Activated CD4-positive, alpha-beta memory T cell treated with anti-CD3 and anti-CD28 coated beads, Interleukin-2, amount 10 ng/mL, durations not matched to agents 7 days and 5 days (primary cell): ENCODE measurements at places on chromosomes 1 and 21. TPM values are rescaled to one million over a fixed set of nuclear protein-coding genes. Genes with fewer than 3 reads are reported as not detected.
A peak's percentile ranks its signal among the peaks of the same experiment; 100 is the strongest.

DNA sequence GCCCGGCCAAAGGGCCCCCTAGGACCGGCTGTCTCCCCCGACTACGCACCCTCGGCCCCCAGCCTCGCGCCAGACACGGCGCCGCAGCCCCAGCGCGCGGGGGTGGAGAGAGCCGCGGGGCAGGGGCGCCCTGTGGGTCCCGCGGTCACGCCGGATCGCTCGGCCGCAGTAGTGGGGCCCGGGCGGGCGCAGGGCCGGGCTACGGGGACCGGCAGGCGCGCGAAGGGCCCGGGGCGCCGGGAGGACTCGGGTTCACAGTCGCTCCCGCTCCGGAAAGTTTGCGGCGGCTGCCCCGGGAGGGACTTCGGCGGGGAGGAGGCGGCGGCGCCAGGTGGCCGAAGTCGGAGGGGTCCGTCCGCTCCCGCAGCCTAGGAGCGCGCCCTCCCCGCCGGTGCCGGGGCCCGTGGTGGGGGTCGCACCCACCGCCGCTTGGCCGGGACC, 7.1 kb upstream of the ZNF669 start:
- no peak for DNase-seq

- DNase-seq = peak; percentile 70
Measured at GRCh38 chr1:151251656-151252470, 2.7 kb upstream of the PSMD4 start.

GRCh38 chr1:17865912-17866739, 111.0 kb downstream of the ACTL8 start:
- no peak for DNase-seq

DNA sequence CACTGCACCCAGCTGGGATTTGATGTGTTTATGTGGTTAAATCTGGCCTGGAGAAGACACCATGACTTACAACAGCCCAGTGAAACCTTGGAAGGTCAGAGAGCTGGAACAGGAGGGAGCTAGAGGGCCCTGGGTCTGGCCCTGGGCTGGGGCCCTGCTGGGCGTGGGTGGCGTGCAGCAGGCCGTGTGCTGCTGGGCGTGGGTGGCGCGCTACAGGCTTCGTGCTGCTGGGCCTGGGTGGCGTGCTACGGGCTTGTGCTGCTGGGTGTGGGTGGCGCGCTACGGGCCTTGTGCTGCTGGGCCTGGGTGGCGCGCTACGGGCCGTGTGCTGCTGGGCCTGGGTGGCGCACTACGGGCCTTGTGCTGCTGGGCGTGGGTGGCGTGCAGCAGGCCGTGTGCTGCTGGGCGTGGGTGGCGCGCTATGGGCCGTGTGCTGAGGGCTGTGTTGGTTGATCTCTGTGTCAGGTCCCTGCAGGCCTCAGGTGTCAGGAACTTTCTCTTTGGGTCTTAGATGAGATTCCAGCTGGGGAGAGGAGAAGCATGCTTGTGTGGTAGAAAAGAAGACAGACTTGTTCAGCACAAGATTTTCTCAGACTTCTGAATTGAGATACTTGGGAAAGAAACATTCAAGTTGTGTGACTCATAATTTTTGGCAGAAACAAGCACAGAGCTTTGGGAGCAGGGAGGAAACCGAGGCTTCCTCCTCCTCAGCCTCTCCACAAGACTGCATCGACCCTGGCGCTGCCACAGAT, 66.0 kb downstream of the COL18A1 start:
- no peak for DNase-seq

GRCh38 chr1:152681616-152682015, 4.3 kb upstream of the LCE2B start:
- no peak for DNase-seq

- DNase-seq = no peak
Measured at GRCh38 chr1:55192093-55192492, 23.1 kb downstream of the USP24 start.

DNA sequence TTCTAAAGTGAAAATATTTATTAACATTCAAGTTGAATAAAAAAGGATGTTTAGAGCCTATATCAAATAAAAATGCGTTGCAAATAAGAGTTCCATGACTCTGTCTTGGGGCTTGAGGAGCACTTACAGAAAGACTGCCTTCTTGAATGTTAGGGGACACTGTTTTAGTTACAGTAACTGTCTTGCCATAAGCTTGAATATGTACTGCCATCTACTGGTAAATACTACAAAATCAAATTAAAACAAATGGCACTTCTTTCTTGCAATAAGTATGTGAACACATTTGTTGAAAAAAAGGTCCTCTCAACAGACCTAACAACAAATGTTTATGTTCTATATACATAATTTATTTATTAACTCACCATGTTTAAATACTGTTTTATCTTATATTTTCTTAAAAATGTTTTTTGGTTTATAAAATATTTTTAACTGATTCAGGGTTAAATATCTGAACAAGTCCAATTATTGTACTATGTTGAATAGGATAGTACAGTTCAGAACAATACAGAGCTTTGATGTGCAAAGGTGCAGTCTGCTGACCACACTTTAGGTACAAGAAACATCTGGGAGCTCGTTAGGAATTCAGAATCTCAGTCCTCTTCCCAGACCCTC, 199.5 kb downstream of the LRRIQ3 start:
- no peak for DNase-seq

DNA sequence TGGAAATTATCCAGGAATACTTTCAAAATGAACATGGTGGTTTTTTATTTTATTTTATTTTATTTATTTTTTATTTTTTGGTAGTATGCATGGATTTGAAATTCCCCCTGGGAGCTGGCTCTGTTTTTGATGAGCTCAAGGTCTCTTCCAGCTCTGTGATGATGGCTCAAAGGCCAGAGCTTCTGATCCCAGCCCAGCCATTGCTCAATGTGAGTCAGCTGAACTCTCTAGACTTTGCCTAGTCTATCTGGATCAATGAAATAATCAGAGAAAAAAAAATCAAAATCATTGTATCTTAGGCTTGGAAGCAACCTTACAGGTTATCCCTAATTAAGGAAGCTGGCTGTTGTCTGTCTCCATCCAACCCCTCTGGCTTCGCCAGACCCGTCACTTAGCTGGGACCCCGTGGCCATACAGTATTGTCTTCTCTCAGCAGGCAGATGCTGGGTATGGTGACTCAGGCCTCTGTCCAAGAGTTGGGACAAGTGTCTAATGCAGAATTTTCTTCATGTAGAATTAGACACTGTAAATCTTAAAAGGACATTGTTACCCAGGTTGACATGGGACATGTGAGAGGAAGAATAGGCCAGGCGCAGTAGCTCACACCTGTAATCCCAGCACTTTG, 90.2 kb upstream of the LPGAT1 start:
- no peak for DNase-seq

DNA sequence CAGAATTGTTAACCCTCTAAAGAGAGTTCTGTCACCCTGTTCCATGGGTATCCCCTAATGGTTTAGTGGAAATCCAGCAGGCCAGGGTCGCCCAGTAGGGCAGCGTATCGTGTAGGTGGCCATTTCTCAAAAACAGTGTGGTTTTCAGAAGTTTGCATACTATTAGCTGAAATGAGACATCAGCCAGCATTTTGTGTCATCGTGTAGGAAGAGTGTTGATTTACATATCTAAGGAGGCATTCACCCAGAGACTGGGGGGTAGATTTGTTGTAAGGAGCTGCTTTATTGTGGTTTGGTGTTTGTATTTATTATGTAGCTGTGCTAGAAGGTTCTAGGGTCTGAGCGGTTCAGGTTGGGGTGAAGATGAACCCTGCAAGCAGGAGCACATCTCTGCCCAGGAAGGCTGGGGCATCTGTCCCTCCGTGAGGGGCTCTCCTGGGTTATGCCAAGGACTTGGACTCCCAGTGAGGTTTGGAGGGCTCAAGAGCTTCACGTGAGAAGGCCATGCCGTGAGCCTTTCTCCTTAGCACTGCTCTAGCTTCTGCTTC, 174.4 kb downstream of the PGBD5 start:
- no peak for DNase-seq

DNA sequence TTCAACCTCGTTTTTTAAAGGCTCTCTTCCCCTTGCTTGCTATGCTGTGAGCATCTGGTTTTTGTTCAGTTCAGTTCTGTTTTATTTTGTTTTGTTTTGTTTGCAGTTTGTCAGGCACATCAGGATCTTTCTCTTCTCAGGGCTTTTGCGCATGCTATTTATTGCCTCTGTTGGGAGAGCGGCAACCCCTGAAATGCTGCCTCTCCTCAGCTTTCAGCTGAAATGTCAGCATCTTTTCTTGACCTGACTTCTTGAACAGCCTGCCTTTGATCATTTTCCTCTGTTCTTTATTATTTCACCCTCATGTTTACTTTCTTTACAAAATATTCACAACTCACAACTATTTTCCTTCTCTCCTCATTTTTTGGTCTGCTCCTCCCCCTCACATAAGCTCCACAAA, 50.4 kb upstream of the RC3H1 start:
- DNase-seq = no peak

GRCh38 chr1:213512316-213512715, 461.3 kb downstream of the RPS6KC1 start:
- no peak for DNase-seq

Gene PGLYRP4
- total RNA-seq = not detected

Gene SNX7
- 0.18 TPM for total RNA-seq

Gene OLFML3
- 0.45 TPM for total RNA-seq

Gene IVL
- total RNA-seq = not detected

Gene SGIP1
- 0.08 TPM for total RNA-seq

Gene CHIA
- total RNA-seq = not detected
